ENCODE measurements at places on chromosomes 1 and 21.
A peak's percentile ranks its signal among the peaks of the same experiment; 100 is the strongest.

- no peak overlapping the region for H3K27ac ChIP-seq
- peaks cover 3% of the 10 kb centered on the region for H3K4me1 ChIP-seq
- H3K4me3 ChIP-seq: no peak overlapping the region
- no peaks in the 10 kb centered on the region for H3K36me3 ChIP-seq
- no peak for DNase-seq
Observed at GRCh38 chr1:236501093-236501492, 22.7 kb upstream of the LGALS8 start.

DNA sequence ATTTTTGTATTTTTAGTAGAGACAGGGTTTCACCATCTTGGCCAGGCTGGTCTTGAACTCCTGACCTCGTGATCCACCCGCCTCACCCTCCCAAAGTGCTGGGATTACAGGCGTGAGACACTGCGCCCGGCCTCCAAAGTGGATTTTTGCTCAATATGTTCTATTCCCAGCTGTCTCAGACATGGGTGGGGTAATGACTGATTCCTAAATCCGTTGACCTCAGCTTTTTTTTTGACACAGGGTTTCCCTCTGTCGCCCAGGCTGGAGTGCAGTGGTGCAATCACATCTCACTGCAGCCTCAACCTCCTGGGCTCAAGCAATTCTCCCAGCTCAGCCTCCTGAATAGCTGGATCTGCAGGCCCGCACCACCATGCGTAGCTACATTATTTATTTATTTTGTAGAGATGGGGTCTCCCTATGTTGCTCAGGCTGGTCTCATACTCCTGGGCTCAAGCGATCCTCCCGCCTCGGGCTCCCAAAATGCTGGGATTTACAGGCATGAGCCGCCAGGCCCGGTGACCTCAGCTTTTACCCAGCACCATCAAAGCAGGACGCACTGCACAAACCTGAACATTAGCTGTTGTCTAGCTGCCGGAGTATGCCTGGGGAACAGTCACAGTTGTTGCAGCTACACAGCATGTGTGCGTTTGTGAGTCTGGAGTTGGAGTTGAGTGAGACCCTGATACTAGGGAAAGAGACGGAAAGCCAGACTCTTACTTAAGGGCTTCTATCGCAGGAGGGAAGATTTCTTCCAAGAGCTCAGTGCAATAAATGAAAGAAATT is 43.7 kb upstream of the PSEN2 start:
- H3K27me3 ChIP-seq: no peaks in the 10 kb centered on the region
- no peak for DNase-seq
- H3K4me1 ChIP-seq: no peaks in the 10 kb centered on the region
- no peak overlapping the region for H3K4me3 ChIP-seq

- no peaks in the 10 kb centered on the region for H3K36me3 ChIP-seq
- no peaks in the 10 kb centered on the region for H3K4me1 ChIP-seq
- peak within 1 kb of the TSS; percentile 26 for H3K4me3 ChIP-seq
- DNase-seq: peak; percentile 43
Observed at GRCh38 chr1:210232511-210233215, at the start of gene SERTAD4. Gene SERTAD4, plus strand, starts transcription at chr1:210232796. Its CDS starts 5,165 bp downstream, at chr1:210237961.

- H3K36me3 ChIP-seq: peaks cover 7% of the 10 kb centered on the region
- no peaks in the 10 kb centered on the region for H3K27me3 ChIP-seq
- no peak overlapping the region for H3K4me3 ChIP-seq
- H3K4me1 ChIP-seq: peaks cover 24% of the 10 kb centered on the region
Observed at GRCh38 chr1:236257216-236257615, 24.5 kb downstream of the ERO1B start.

GRCh38 chr1:167105271-167106118 is 11.6 kb downstream of the STYXL2 start:
- no peaks in the 10 kb centered on the region for H3K36me3 ChIP-seq
- H3K27me3 ChIP-seq: no peaks in the 10 kb centered on the region
- H3K4me3 ChIP-seq: no peak overlapping the region
- no peak overlapping the region for H3K27ac ChIP-seq
- no peak for DNase-seq
- no peaks in the 10 kb centered on the region for H3K4me1 ChIP-seq

GRCh38 chr1:231093156-231093922 is 53.3 kb upstream of the FAM89A start:
- DNase-seq: no peak
- H3K4me3 ChIP-seq: no peak overlapping the region
- H3K4me1 ChIP-seq: no peaks in the 10 kb centered on the region

DNA sequence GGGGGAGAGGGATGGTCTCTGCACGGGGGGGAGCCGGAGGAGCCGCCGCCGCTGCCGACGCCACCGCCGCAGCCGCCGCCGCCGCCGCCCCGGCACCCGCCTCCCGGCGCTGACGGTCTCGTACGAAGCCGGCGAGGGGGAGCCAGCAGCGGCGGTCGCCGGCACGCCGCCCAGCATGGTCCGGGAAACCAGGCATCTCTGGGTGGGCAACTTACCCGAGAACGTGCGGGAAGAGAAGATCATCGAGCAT is 311 bp downstream of the SPEN start:
- DNase-seq: no peak
- peak overlapping the region; percentile 59 for H3K4me3 ChIP-seq
- H3K4me1 ChIP-seq: peaks cover 27% of the 10 kb centered on the region
- no peaks in the 10 kb centered on the region for H3K36me3 ChIP-seq
- no peaks in the 10 kb centered on the region for H3K27me3 ChIP-seq

DNA sequence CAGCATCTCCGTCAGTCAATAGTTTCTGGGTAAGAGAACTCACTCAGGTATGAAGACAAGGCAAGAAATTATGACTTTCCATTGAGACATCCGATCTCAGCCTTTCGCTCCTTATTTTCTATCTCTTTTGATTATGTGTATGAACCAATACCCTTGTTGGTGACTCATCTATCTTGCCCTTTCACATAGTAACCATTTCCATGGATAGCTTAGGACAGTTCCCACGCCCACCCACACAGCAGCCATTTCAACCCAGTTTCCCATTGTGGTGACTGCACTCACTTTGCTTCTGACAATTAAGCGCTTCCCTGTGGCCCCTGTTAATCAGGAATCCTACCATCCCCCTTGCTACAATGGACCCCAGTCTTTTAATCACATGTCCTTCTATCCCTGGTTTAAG is 210.6 kb upstream of the ADGRL2 start:
- no peaks in the 10 kb centered on the region for H3K36me3 ChIP-seq
- no peak for DNase-seq
- H3K27ac ChIP-seq: no peak overlapping the region

- no peak for DNase-seq
- H3K4me1 ChIP-seq: no peaks in the 10 kb centered on the region
- H3K27me3 ChIP-seq: no peaks in the 10 kb centered on the region
Observed at GRCh38 chr1:92167151-92167550, 50.6 kb upstream of the C1orf146 start.

DNA sequence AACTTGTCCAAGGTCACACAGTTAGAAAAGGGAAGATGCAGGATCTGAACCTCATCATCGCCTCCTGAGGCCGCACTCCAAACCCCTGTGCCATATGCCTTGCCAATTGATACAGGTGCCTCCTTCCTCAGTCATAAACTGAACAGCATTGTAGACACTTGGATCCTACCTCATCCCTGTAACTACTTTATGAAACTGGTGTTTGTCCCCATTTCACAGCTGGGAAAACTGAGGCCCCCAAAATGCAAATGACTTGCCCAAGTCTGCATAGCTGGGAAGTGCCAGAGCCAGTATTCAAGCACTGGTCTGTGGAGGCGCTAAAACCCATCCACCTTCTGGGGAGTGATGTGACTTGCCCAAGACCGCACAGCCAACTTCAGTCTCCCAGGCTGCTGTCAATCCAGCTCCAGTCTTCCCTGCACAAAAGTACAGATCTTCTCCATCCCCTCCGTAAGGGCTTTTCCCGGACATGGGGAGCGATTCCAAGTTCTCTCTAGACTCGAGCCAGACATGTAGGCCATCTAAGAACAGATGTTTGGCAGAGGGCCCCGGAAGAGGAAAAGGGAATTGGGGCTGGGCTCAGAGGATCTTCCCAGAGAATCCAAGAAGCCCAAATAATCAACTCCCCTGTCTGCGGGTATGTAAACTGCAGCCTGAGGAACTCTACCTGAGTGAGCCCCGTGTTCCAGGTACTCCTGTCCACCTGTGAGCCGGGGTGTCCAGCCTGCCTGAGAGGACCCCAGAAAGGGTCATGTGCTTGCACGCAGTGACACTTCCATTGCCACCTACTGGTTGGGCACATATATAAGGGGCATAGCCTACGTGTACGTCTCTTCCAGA is 60.5 kb downstream of the SYT2 start:
- H3K4me1 ChIP-seq: no peaks in the 10 kb centered on the region
- DNase-seq: no peak
- H3K27ac ChIP-seq: no peak overlapping the region
- H3K4me3 ChIP-seq: no peak overlapping the region
- no peaks in the 10 kb centered on the region for H3K27me3 ChIP-seq

- no peak for DNase-seq
- no peak overlapping the region for H3K4me3 ChIP-seq
- no peaks in the 10 kb centered on the region for H3K4me1 ChIP-seq
- H3K36me3 ChIP-seq: no peaks in the 10 kb centered on the region
- H3K27ac ChIP-seq: no peak overlapping the region
Observed at GRCh38 chr1:193540511-193540910, 354.1 kb upstream of the B3GALT2 start.

GRCh38 chr1:183075861-183076260 is 52.6 kb downstream of the LAMC1 start:
- H3K36me3 ChIP-seq: no peaks in the 10 kb centered on the region
- H3K4me1 ChIP-seq: peaks cover 2% of the 10 kb centered on the region
- H3K27me3 ChIP-seq: no peaks in the 10 kb centered on the region
- no peak overlapping the region for H3K27ac ChIP-seq

DNA sequence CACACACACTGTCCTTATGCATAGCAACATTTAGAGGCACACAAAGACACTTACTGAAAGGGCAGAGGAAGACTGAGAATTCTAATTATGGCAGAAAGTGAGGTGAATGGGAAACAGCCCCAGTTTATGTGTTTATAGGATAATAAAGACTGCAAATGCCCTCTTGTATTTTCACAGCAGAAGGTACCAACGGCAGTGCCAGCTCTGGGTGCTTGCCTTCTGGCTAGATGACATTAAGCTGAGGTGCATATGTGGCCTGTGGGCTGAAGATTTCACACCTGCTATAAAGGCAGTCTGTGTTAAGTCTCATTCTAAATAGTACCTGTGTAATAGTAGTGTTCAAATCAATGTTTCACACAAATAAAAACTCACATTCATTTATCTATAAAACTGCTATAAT is 347.2 kb upstream of the ZRANB2 start:
- H3K27ac ChIP-seq: no peak overlapping the region
- no peak overlapping the region for H3K4me3 ChIP-seq
- no peaks in the 10 kb centered on the region for H3K27me3 ChIP-seq
- no peak for DNase-seq
- no peaks in the 10 kb centered on the region for H3K36me3 ChIP-seq

GRCh38 chr1:197614916-197615692 is 160.2 kb downstream of the DENND1B start:
- H3K36me3 ChIP-seq: no peaks in the 10 kb centered on the region
- no peaks in the 10 kb centered on the region for H3K27me3 ChIP-seq
- no peak for DNase-seq
- H3K4me3 ChIP-seq: no peak overlapping the region

DNA sequence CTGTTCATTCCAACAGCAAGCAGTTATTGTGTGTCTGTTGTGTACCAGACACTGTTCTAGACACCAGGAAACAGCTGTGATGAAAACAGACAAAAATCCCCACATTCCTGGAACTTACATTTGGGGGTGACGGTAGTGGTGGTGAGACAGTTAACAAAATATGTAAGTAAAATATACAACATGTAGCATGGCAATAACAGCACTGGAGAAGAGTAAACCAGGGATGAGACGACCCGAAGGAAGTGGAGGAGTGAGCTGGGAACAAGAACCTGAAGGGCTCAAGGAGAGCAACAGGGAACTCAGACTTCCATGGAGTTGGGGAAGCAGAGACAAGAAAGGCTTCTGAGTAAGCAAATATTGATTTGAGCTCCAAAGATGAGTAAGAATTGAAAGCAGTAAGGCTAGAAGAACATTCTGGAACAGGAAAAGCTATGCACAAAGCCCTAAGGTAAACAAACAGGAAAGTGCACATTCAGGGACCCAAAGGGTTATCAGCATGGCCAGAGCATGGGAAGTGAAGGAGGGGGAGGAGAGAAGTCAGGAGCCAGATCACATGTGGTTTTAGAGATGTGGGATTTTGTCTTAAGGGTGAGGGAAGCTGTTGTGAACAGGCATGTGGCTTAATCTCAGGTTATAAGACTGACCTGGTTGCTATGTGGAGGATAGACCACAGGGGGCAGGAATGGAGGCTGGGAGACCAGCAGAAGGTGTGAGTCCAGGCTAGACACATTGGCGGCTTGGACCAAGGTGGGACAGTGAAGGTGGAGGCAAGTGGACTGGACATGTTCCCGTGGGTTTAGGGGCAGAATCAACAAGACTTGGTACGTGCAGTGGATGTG is 7.3 kb downstream of the CSF1 start:
- no peaks in the 10 kb centered on the region for H3K36me3 ChIP-seq
- H3K4me1 ChIP-seq: no peaks in the 10 kb centered on the region
- H3K27me3 ChIP-seq: no peaks in the 10 kb centered on the region
- H3K4me3 ChIP-seq: no peak overlapping the region
- no peak overlapping the region for H3K27ac ChIP-seq

- H3K27ac ChIP-seq: no peak overlapping the region
- no peaks in the 10 kb centered on the region for H3K36me3 ChIP-seq
- no peaks in the 10 kb centered on the region for H3K4me1 ChIP-seq
- no peak for DNase-seq
- H3K4me3 ChIP-seq: no peak overlapping the region
Observed at GRCh38 chr1:215971793-215972441, 404.8 kb downstream of the KCTD3 start.

All from pancreas (tissue), 10 donors.